Airway epithelial cell (primary cell): ENCODE measurements at places on chromosomes 2 and 18. TPM values are rescaled to one million over a fixed set of nuclear protein-coding genes. Genes with fewer than 3 reads are reported as not detected.

CCDC88A gene
- 13.8 and 24.8 TPM in 2 replicates for total RNA-seq

TMEM178A gene
- 0.21 and 0.56 TPM in 2 replicates for total RNA-seq

TAF4B gene
- total RNA-seq = 3.8 and 4.1 TPM in 2 replicates

C2orf15 gene
- 1.5 and 1.6 TPM in 2 replicates for total RNA-seq

CMPK2 gene
- not detected in 2 replicates for total RNA-seq
